ENCODE measurements at places on chromosomes 3 and 15.

DNA sequence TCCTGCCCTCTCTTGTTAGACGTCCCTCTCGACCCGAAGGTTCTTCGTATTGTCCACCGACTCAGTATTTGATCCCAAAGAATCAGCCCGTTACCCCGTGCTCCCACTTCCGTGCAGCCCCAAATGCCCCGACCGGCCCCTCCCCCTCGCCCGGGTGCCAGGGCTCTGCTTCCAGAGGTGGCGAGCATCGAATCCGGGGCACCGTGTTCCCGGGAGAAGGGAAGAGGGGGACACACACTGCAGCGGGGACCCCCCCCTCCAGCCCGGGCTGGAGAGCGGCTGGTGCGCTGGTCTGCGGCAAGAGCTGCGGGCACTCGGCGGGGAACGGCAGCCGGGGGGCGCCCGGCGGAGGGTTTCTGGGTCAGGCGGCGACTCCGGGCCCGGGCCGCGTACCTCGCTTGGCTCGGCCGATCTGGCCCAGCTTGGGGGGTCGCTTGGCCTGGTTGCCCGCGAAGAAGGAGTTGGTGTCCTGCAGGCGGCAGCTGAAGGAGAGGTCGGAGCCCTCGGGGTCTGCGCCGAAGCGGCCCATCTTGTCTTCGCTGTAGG, 556 bp downstream of the CAMK2N2 start:
- peak; percentile 57 for DNase-seq

DNA sequence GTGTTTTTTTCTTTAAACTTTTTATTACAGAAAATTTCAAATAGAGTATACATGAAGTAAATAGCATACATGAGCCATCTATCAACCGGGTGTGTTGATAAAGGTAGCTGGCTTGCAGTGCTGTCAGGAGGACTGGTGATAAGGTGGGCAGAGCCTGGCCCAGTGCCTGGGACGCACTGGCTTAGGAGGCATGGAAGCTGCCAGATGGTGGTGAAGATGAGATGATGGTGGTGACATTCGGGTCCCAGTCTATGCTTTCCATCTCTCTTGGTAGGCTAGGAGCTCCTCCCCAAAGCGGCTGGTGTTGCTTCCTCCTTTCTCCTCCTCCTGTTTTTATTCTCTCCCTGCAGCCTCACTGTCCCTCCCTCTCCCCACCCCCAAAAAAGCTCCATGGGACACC, 101.7 kb downstream of the ADCY5 start:
- no peak for DNase-seq

DNA sequence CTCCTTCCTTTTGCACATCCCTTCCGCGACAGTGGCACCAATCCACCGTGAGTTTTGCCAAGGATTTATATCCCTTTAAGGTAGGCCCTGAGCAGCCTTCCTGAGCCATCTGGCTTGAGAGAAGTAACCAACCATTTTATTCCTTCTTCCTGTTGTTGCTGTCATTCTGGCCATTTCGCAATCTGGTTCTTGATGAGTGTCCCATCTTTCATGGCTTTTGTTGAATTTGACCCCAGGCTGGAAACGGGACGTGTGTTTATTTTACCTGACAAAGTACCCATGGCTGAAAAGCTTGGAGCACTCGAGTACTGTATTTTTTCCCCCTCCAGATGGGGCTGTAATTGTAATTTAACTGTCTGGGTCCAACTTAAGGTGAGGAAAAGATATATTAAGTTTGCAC, 173.4 kb downstream of the WNT5A start:
- DNase-seq, result no peak

- DNase-seq, result no peak
Observed at GRCh38 chr3:24271228-24271627, 223.4 kb downstream of the THRB start.

GRCh38 chr3:168001244-168001643, 94.5 kb downstream of the GOLIM4 start:
- DNase-seq, result no peak

- no peak for DNase-seq
Observed at GRCh38 chr3:179447251-179447650, 4.0 kb downstream of the GNB4 start.

- DNase-seq, result no peak
Observed at GRCh38 chr15:60781211-60781713, 302.3 kb upstream of the ICE2 start.

- no peak for DNase-seq
Observed at GRCh38 chr3:108158251-108158650, 64.0 kb downstream of the IFT57 start.

GRCh38 chr3:50124052-50124799, 30.9 kb upstream of the SEMA3F start:
- peak; percentile 10 for DNase-seq

DNA sequence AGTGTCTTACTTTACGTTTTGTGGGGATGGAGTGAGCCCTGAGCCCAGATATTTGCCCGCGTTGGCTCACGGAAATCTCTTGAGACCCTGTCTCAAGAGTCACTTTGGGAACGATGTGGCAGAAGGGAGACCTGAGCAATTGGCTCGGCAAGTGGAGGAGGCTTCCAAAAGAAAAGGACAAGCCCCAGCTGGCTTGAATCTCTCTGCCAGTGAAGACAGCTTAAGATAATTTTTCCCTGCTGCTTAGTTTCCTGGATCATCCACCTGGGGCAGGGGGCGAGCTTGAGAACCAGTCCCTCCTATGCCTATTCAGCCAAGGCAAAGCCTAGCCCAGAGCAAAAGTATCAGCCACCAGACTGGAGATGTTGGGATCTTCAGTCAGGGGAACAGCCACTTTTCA, 708 bp downstream of the SEC22A start:
- DNase-seq, result peak; percentile 11

DNA sequence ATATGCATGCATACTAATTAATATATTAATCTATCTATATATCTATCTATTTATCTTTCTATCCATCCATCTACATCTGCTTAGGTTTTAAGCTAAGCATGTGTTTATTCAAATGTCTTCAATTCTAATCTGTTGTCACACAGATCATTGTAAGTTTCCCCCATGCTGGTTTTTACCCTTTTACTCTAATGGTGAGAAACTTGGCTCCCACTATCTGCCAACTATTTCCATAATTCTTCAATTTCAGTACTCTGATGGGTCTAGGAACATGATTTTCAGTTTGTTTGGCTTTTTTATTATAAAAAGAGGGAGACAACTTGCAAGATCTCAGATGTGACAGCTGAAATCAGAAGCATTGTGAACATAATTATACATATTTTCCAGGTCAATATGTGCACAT, 773.8 kb downstream of the PLOD2 start:
- DNase-seq, result no peak

DNA sequence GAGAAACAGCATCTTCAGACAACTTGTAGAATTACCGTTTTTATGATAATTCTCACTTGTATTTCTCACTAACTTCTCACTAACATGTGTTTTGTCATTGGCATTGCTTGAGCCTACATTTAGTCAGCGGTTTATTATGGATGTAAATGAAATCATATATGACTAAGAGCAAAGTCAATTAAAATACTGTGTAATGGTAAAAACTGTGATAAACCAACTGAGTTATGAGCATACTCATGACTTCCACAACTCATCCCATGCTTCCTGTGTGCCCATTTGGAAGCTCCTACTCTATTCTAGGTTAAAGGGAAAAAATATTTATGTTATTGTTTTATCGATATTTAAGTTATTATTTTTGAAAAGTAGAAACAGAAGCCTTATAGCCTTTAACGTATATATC, 12.8 kb downstream of the PXK start:
- DNase-seq, result no peak

DNA sequence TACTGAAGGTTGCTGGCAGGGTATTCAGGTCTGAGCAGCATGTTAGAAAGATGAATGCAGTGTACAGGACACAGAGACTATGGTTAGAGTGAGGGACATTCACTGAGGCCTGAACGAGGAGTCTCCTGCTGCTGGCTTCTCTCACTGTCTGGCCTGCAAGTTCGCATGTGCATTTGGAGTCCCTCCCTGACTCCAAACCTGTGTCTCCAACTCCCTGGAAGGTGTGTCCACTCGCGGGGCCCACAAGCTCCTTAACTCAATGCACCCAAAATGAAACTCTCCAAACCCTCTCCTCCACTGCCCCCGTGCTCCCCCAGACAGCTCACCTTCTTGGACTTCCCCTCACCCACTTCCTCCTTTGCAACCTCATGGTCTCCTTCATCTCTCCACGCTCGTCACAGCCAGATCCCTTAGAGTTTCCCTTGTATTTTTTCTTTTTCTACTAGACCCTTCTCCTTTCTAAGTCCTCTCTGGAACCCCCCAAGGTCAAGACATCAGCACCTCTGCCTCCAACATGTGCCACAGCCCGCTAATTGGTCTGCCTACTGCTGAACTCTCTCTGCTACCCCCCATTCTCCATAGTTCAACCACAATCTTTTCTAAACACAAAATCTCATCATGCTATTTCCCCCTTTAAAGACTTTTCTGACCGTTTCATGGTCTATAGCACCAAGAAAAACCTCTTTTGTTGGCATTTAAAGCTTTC, 58.3 kb downstream of the HES1 start:
- DNase-seq, result no peak

DNA sequence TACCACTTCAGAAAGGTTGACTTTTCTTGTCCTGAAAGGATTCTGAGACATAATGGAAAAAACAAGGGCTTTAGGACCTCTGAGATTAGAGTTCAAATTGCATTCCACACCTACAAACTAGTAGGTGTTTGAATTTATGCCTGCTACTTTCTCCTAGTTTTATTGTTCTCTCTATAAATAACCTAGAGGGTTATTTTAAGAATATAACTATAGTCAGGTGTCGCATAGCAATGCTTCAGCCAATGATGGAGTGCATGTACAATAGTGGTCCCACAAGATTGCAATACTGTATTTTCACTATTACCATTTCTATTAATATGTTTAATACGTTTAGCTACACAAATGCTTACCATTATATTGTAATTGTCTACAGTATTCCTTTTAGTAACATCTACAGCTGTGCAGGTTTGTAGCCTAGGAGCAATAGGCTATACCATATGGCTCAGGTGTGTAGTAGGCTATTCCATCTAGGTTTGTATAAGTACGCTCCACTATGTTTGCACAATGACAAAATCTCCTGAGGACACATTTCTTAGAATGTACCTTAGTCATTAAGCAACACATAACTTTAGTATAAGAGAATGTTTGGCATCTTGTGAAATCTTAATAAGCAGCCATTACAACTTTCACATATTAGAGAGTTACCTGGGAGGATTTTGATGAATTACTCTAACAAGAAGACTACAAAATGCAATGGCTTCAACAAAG, 1352.5 kb downstream of the ZPLD1 start:
- DNase-seq, result peak; percentile 16

DNA sequence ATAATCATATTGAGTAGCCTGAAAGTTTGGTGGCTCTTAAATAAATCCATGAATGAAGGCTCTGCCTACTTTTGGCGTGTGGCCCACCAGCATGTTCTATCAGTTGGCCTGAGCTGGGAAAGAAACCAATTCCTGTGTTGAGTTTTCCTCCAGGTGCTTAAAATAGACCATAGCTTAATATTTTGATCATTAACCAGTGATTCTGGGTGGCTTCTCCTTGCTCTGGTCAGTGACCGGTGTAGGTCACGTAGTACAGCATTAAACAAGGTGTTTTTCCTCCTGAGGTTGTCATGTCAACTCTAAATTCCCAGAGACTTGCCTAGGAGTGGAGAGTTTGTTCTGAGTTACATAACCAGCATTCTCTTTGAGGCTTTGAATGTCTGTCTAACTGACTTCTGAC, 1.3 kb downstream of the HHLA2 start:
- peak; percentile 18 for DNase-seq

GRCh38 chr15:63083044-63083443, 38.6 kb upstream of the LACTB start:
- no peak for DNase-seq

- DNase-seq, result no peak
Observed at GRCh38 chr15:67947254-67948039, 106.7 kb upstream of the PIAS1 start.

DNA sequence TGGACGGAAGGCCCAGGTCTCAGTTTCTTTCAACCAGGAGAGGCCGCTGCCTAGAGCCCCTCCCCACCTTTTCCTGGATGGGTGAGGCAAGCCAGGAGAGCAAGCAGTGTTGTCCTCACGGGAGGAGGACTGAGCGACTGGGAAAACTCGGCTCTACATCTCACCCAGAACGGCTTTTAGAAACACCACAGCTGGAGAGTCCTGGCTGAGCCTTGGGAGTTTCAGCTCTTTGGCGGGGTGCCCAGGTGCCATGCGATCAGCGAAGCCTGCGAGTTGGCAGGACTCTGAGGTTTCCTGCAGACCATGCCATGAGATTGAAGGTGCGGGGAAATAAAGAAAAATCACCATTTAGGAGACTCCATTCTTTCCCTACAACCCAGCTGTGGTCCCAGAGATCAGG, 26.0 kb downstream of the PPCDC start:
- no peak for DNase-seq

GRCh38 chr15:92268900-92269299, 124.8 kb upstream of the ST8SIA2 start:
- DNase-seq, result peak; percentile 38

DNA sequence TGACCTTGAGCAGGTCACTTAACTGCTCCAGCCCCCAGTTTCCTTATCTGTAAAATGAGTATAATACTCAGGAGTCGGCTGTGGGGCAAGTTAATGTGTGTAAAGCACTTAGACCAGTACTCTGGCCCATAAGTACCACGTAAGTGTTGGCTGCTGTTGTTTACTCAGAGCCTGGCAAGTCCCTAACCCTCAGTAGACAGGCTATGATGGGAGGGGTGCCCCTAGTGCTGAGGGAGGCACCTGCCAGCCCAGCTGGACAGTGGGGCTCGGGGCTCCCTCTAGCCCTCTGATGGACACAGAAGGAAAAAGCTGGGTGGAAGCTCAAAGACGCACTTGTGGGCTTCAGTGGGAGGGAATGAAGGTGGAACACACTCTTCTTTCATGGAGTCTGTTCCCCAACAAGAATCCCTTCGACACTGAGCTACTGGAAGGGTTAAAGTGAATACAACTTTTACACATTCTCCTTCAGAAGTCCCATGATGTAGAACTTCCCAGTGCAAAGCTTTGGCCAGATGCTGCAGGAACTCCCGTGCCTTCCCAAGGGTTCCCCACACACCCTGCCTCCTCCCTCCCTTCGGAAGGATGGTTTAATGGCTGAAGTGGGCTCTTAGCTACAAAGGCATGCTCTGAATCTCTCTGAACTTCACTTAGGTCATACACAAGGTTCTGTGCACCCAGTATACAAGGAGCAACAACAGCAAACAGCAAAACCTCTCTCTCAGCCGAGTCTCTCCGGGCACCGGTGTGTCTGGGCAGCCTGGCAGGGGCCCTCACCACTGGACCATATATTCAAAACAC, 25.4 kb downstream of the TMEM44 start:
- DNase-seq, result peak; percentile 67

Data from DMS53 (cell line).